ENCODE measurements at places on chromosomes 16 and 17.
A peak's percentile ranks its signal among the peaks of the same experiment; 100 is the strongest.

DNA sequence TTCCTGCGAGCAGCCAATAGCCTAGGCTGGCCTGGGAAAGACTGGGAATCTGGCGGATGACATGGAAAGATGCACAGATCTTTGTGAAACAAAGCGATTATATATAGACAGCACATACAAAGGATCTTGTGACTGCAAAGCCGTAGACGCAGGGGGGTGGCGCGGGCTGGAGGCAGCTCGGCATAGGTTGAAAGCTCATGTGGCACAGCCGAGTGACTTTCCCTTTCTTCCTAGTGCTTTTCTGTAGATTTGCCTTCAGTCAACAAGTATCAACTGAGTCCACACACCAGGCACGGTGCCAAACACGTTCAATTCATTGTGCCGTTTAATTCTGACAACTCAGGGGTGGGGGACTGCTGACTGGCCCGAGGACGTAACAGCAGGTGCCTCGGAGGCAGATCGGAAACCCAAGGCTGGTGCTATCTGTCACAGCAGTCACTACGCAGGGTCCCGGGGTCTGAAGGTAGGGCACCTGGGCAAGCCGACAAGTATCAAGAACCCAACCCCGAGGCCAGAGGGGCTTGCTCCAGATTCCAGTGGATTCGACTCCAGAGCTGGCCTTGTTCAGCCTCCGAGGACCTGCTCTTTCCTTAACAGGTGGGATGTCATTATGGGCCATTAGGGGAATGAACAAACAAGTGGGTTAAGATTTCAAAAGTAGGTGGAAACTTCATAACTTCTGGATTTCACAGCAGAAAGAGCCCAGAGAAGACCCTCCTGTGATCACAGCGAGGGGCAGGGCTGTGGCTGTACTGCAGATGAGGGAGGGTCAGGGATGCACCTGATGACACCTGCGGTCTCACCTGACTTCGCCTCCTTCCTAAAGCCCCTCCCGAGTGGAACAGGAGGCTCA is 5.9 kb downstream of the PAM16 start:
- DNase-seq, result no peak

DNA sequence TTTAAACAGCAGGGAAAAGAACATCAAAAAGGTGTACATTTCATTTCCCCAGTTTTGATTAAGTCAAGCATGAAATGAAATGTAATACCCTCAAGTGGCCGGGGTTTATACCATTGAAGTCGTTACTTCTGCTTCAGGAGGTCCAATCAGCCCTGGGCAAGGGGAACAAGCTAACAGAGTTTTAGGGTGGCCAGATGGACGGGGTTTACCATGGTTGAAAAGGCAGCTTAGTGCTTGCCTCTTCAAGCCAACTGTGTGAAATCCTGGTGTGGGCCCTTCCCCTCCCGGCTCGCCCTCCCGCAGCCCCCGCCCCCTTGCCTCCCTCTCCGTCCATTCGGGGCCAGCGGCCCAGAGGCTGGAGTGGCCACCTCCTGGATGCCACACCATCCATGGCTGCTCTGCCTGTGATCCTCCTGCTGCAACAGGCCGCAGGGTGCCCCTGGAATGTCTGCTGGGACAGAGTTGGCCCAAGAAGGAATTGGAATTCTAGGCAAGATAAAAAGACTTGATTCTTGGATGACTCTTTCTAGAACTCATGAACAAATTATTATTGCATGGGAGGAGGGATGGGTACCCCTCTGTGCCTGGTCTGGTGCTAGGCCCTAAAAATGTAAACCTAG is 296.2 kb upstream of the IRX3 start:
- no peak for DNase-seq

DNA sequence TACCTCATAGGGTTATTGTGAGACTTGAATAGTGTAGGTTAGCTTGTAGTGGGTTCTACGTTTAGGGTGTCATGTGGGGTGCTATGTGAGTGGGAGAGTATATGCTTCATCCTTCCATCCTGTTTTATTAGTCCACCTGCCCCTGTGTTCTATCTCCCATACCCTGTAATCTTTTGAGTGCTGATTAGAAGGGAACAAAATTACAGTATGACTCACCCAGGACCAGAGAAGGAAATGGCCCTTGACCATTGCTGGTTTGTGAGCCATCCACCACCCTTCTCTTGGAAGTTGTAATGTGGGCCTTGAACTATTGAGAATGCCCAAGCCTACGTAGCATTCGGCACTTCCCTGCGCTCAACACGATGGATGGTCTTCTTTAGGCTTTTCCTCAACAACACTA is 17.1 kb downstream of the SAP30BP start:
- no peak for DNase-seq

- no peak for DNase-seq
Observed at GRCh38 chr16:72444696-72445095, 272.7 kb upstream of the PMFBP1 start.

- DNase-seq, result no peak
Observed at GRCh38 chr16:6483469-6484033, 849.1 kb upstream of the RBFOX1 start.

DNA sequence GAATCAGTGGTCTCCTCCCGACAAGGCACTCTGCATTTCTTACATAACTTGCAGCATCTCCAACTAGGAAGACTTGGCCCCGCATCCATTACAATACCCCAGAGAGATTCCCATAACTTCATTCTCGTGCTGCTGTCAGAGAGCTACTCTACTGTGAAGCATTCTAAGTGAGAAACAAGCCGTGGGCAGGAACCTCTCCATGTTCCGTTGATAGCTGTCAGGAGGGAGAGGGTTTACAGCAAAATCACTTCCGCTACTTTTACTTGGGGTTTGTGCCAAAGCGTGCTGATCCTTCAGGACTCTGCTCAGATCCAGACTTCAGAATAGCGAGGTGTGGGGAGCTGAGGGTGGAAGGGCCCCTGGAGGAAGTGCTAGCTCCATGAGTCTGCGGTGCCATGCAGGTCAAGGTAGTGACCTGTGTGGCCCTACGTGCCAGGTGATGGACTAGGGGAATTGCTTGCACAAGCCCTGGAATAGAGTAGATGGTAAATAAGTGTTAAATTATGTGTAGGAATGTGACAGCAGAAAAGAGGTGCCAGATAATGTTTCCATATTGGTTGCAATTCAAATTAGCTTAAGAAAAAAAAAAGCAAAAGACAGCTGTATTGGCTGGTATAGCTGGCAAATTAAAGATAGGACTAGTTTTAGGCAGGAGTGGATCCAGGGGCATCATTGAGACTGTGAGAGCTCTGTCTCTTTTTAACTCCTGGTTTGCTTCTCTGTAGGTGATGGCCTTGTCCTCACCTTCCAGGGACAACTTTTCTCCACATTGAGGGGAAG is 358.5 kb upstream of the ERCC4 start:
- DNase-seq, result no peak

- DNase-seq, result no peak
Observed at GRCh38 chr17:77852731-77853130, 105.8 kb upstream of the TNRC6C start.

DNA sequence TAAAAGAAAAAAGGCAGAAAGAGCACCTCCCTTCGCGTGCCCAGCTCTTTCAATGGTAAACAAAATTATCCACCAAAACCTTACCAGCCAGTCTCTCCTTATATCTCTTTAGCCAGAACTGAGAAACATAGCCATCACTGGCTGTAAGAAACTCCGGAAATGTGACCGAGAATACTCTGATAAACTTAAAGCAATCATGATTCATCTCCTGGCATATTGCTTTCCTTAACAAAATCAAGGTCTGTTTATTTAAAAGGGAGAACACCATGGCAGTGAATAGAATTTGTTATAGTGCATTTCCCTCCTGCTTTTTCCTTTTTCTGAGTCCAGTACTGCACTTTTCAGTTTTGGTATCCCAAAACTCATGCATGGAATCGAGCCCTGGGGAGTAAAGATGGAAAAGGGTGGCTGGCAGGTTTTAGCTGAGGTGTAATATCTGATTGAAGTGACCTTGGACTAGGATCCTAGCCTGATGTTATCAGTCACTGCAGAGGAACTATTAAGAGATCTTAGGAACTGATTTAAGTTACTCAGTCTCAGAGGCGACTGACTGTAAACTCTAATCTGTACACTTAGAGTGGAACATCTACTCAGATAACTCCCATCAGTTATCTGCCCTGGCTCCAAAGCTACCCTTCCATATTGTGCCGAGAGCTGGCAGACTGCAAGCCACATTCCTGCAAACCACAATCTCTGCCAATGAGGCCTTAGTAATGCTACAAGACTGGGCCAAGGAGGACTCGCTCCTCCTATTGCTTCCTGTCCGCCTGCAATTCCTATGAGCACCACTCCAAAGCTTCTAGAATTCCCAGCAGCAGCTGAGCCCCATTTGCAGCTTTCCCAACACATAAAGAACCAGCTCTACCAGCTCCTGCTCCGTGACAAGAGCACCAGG is 7.4 kb upstream of the COX10 start:
- no peak for DNase-seq

GRCh38 chr16:84471316-84471715 is 33.1 kb downstream of the MEAK7 start:
- DNase-seq, result no peak

DNA sequence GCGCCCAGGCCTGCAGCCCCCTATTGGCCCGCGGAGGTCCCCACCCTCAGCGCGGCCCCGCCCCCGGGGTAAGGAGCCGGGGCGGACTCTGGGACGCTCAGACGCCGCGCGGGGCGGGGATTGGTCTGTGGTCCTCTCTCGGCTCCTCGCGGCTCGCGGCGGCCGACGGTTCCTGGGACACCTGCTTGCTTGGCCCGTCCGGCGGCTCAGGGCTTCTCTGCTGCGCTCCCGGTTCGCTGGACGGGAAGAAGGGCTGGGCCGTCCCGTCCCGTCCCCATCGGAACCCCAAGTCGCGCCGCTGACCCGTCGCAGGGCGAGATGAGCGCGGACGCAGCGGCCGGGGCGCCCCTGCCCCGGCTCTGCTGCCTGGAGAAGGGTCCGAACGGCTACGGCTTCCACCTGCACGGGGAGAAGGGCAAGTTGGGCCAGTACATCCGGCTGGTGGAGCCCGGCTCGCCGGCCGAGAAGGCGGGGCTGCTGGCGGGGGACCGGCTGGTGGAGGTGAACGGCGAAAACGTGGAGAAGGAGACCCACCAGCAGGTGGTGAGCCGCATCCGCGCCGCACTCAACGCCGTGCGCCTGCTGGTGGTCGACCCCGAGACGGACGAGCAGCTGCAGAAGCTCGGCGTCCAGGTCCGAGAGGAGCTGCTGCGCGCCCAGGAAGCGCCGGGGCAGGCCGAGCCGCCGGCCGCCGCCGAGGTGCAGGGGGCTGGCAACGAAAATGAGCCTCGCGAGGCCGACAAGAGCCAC is at the start of gene NHERF1:
TSS of gene NHERF1 (plus strand) at position 100 of the 750 bp plus-strand sequence. CDS start at position 319, 219 bp downstream.
- peak; percentile 95 for DNase-seq

DNA sequence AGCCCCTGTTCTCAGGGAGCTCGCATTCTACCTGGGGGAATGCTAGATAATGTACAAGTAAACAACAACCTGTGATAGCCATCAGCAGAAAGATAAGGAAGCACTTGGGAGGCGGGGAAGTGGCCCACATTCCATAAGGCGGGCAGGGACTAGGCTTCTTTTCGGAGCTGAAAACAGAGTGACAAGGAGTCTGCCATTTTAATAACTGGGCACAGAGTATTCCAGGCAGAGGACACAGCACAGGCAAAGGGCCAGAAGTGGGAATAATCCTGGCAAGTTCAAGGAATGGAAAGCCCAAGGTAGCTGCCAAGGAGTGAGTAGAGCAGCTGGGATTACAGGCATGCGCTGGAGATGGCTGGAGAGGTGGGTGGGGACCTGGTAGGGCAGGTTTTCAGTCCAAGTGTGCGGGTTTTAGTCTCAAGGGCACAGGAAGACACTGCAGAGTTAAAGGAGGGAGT is 24.3 kb downstream of the USP43 start:
- no peak for DNase-seq

GRCh38 chr17:74368341-74369081 is 1.2 kb downstream of the GPR142 start:
- DNase-seq, result peak; percentile 80

DNA sequence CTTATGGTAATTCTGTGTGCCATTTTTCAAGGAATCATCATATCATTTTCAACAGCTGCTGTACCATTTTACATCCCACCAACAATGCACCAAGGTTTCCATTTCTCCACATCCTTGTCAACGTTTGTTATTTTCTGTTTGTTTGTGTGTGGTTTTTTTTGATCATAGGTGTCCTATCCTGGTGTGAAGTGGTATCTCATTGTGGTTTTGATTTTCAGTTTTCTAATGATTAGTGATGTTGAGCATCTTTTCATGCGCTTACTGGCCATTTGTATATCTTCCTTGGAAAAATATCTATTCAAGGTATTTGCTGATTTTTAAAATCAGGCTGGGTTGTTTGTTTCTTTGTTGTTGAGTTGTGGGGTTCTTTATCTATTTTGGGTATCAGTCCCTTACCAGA is 15.0 kb downstream of the CHD9 start:
- no peak for DNase-seq

DNA sequence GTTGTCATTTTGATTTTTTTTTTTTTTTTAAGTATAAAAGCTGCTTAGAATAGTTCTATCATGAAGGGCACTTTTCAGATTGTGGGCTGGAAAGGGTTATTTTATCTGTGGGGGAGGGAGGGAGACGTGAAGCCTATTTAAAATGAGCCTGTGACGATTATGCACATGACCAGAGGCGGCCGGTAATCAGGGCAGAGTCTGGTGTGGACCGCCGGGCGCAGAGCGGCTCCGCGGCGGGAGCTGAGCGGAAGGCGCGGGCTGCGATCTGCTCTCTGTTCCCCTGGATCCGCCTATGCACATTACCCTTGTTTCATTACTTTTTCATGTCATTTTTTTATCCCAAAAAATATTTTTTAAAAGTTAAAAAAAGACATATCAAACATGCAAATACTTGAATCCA is 23.5 kb downstream of the TMC6 start:
- DNase-seq, result no peak

- no peak for DNase-seq
Observed at GRCh38 chr17:16934836-16935235, 37.1 kb downstream of the TNFRSF13B start.

DNA sequence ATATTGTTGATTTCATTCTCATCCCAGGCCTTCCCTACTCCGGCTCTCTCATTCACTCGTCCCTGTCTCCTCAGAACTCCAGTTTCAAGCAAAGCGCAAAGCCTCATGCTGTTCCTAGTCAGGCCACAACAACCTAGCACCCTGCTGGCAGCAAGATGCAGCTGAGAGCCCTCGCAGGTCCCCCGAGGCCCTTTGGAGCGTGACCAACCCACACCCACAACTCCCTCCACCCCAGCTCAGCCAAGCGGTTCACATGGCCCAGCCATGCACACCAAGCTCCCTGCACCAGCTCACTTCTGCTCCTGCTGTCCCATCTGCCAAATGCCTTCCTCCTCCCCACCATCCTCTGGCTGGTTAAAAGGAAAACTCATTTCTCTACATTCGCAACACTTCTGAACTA is 195.8 kb downstream of the IRX5 start:
- DNase-seq, result no peak

GRCh38 chr17:798246-798645 is 16.1 kb downstream of the MRM3 start:
- DNase-seq, result no peak
